GM12892 (cell line): ENCODE measurements at places on chromosomes 5 and 9.

DNA sequence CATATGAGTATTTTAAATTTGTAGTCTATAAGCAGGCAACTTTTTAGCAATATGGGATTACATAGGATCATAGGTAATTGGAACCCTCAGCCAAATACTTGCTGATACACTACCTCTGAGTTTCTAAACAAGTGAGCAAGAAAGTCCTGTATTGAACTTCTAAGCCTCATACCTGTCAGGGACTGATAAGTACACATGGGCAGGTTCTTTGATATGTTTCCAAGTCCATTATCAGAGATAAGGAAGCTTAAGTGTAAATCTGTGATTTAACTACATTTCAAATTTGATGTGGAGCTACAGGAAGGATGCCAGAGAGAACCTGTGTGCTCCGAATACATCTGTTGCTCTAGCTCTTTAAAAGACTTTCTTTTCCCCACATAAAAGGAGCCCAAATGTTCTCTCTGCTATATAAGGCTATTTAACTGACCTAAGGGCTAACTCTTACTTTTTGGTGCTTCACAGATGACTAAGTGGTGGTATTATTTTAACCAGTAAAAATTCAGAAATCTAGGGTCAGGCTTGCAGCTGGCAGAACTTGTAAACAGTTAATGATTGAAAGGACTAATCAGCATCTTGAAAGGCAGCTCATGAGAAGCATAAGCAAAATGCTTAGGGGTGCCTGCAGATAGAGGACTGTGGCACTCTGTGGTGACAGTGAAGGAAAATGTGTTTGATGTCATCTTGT, 228.6 kb downstream of the NR3C1 start:
- no peak for DNase-seq

- DNase-seq: no peak
These were observed 100.8 kb downstream of the COL23A1 start for GRCh38 chr5:178489271-178489976.

DNA sequence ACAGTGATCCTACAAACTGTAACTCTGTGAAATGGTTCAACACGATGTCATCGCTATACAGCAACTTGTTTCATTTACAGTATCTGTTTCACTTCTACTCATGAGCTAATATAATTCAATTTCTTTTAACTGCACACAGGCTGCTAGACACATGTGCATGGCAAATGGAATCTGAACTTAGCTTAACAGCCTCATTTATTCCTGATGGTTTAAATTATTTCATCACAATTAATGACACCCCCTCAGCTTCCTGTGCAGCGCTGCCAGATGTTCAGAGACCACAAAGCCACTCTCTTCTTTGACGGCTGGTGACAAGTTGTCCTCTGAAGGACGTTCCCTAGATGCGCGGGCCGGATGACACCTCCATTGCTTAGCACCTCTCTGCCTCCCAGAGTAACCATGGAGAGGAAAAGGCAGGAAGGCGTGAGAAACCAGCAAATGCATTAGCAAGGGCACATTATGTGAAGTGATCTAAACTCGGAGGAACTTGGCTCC, 191.1 kb downstream of the BNC2 start:
- DNase-seq: no peak

- DNase-seq: no peak
These were observed 2.4 kb upstream of the DBN1 start for GRCh38 chr5:177475563-177476427.

DNA sequence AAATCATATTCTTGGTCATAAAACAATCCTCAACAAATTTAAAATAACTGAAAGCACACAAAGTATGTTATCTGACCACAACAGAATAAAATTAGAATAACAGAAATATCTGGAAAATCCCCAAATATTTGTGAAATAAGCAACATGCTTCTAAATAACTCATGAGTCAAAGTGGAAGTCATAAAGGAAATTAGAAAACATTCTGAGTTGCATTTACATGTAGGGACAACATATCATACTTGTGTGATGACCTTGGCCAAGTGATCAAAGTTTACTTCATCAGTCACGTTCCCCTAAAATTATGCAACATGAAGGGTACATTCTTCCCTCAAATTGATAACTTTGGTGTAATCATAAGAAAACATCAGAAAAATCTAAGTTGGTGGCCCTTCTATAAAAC, 64.7 kb downstream of the CSF2 start:
- DNase-seq: no peak

DNA sequence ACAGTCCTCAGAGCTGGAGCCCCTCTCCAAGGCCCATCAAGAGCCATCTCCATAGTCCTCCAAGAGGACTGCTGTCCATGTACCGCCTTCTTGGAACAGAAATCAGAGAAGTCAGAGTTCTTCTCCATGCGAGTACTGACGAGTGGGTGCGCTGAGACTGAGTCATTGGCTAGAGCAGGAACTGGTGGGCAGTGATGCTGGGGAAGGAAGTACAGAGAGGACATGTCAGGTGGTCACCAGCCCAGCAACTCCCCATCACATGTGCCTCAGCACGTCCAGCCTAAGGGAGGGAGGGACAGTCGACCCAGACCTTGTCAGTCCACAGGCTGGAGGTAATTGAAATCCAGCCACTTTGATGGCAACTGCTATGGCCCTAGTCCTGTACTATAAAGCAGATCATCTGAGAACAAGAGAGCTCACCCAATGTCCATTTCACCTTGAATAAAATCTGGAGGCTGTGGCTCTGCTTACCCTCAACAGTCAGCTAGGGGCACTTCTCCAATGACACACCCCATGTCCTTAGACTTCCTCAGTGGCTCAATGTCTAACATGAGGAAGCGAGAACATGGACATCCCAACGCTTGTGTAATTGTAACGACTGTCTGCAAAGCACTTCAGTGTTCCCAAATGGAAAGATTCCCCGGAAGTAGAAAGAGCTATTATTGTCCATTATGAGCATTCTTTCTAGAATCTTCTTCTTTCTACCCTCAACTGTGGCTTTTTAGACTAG, 15.0 kb upstream of the FBP1 start:
- no peak for DNase-seq

GRCh38 chr9:129336130-129336528, 158.1 kb upstream of the IER5L start:
- no peak for DNase-seq

- no peak for DNase-seq
These were observed 92.7 kb downstream of the KCNIP1 start for GRCh38 chr5:170596482-170597044.

GRCh38 chr9:113973963-113974413, 97.9 kb downstream of the ZNF618 start:
- no peak for DNase-seq

DNA sequence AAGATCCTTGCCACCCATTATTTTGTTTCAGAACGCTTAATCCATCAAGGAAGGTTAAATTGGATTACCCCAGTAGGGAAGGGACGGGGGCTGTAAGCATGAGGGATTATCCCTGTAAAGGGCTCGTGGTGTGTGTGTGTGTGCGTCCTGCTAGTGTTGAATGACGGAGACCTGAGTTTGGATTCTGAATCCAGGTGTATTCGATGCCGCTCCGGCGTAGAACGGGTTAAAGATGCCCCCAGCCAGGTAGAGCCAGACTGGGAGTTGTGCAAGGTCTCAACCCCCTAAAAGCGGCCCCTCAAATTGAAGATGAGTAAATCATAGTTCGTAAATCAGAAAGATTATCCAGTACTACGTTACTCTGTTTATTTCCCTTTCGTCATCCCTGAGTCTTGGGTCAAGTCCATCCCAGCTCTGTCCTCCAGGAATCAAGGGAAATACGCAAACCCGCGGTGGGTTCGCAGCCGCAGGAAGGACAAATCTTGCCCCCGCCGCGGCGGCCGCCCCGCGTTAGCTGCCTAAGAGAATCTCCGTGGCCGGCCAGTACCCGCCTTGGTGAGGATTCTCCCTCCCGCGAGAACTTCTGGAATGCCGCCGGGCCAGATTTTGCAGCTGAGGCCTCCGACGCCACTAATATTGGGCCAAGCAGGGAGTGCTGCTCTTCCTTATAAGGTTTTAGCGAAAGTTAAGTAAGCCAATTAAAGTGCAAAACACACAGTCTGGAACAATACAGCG, 586 bp upstream of the MTAP start:
- DNase-seq: no peak

GRCh38 chr9:131290036-131290766, 678 bp downstream of the PLPP7 start:
- DNase-seq: no peak
